Renal cortex interstitium (tissue), 15 donors: ENCODE measurements at places on chromosomes 7 and 10. TPM values are rescaled to one million over a fixed set of nuclear protein-coding genes. Genes with fewer than 3 reads are reported as not detected.

- no peak for DNase-seq
Observed at GRCh38 chr7:37510043-37510634, 61.5 kb upstream of the ELMO1 start.

- DNase-seq: no peak
Observed at GRCh38 chr7:30470771-30471170, 7.8 kb downstream of the NOD1 start.

- no peak for DNase-seq
Observed at GRCh38 chr7:128882134-128882533, 19.5 kb downstream of the ATP6V1F start.

DNA sequence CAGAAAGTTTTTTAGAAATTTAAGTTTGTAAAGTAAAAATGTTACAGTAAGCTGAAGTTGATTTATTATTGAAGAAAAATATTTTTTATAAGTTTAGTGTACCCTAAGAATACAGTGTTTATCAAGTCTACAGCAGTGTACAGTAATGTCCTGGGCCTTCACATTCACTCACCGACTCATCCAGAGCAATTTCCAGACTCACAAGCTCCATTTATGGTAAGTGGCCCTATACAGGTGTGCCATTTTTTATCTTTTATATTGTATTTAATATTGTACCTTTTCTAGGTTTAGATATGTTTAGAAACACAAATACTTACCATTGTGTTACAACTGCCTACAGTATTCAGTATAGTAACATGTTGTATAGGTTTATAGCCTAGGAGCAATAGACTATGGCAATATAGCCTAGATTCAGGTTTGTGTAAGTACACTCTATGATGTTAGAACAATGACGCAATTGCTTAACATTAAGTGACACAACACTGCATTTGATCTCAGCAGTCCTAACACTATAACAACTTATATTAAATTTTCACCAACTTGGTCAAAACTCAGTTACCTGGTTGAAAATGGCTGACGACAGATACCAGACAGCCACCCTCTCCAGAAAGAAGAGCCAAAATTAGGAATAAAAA is 45.7 kb downstream of the HIBADH start:
- no peak for DNase-seq

GRCh38 chr10:18545621-18546305 is 105.6 kb downstream of the NSUN6 start:
- DNase-seq: no peak

The BMI1 gene
- 116 TPM for polyA plus RNA-seq

DNA sequence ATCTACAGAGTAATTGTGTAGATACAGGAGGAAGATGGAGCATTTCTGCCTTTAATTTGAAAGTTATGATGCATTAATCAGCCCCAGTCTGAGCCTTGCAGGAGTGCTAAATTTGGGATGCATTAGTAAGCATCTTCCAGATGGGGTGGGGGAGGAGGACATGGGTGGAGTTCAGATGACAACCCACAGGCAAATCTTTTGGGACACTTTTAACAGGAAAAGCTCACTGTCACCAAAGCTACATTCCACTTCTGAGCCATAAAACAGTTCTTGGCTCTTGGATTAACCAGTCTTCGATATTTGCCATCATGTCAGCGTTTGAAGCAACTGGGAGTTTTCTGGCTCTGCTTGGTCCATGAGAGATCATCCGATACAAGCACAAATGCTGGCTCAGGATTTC is 121.1 kb downstream of the CXCL12 start:
- DNase-seq: no peak

The ZNF736 gene
- polyA plus RNA-seq: 16.6 TPM

- DNase-seq: no peak
Observed at GRCh38 chr10:113905756-113906155, 51.3 kb downstream of the NHLRC2 start.

DNA sequence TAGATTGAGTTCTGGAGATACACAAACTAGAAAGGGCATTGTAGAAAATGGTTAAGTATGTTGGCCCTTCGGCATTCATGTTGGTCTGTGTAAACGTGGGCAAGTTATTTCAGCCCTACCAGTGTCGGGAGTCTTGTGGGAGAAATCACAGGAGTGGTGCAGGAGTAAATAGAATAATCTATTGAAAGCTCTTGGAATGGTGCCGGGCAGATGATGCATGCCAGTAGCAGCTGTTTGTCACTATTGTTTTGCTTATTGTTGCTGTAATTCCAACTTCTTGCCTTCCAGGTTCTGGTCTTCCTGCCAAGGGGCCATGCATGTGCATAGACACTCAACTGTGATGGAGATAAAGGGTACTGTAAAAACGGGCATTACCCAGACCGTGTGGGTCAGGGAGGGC is 259.4 kb downstream of the CAMK1D start:
- DNase-seq: no peak

GRCh38 chr10:50351483-50352146 is 100.3 kb upstream of the ASAH2 start:
- DNase-seq: no peak

The MPLKIP gene
- polyA plus RNA-seq: 45.4 TPM

The TMEM139 gene
- polyA plus RNA-seq: 58.1 TPM

The LGI1 gene
- 6.5 TPM for polyA plus RNA-seq

GRCh38 chr10:178723-179122 is 43.5 kb downstream of the ZMYND11 start:
- no peak for DNase-seq
